ENCODE measurements at places on chromosomes 3 and 15.

DNA sequence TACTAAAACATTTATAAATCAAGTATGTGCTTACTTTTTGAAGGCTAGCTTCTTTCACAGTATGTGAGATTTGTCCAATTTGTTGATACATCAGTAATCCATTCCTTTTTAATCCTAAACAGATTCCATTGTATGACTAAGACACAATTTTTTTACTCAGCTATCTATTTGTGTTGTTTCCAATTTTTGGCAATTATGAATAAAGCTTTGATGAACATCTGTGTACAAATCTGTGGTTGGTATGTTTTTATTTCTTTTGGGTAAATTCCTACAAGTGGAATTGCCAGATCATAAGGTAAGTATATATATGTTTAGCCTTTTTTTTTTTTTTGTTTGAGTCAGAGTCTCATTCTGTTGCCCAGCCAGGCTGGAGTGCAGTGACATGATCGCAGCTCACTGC is 56.2 kb upstream of the VEPH1 start:
- DNase-seq = no peak

- DNase-seq = no peak
These were observed 16.4 kb downstream of the APBA2 start for GRCh38 chr15:28901987-28902745.

GRCh38 chr3:10918011-10918410 is 74.5 kb upstream of the SLC6A1 start:
- DNase-seq = no peak

DNA sequence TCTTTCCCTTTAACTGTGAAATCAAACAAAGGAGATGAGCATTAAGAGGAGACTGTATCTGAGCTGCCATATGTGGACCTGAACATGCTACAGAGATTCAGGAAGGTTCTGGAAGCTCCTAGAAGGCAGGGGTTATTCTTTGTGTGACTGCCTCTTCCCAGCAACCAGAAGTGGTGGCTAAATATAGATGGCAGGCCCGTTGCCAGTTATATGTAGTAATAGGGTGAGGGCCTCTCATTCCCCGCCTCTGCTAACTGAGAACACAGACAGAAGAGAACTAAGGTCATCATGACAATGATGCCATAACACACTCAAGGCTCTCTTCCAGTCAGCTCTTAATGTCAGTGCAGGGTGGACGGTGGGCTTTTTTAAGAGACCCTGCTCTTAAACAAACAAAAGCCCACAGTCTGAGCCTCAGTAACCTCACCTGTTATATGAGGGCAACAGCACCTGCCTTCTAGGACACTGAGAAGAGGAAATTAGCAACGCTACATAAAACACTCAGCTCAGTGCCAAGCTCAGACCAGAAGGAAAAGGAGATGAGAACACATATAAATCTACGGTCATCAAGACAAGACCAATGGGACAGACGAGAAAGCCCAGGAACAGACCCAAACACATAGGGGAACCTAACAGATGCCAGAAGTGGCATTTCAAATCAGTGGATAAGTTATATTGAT is 22.3 kb downstream of the CFAP92 start:
- DNase-seq = no peak

GRCh38 chr3:51580418-51580817 is 41.9 kb downstream of the RAD54L2 start:
- DNase-seq = no peak

- no peak for DNase-seq
These were observed 229.2 kb upstream of the GOLGA6L4 start for GRCh38 chr15:84006421-84006820.

GRCh38 chr3:16801223-16801622 is 83.5 kb upstream of the PLCL2 start:
- no peak for DNase-seq

DNA sequence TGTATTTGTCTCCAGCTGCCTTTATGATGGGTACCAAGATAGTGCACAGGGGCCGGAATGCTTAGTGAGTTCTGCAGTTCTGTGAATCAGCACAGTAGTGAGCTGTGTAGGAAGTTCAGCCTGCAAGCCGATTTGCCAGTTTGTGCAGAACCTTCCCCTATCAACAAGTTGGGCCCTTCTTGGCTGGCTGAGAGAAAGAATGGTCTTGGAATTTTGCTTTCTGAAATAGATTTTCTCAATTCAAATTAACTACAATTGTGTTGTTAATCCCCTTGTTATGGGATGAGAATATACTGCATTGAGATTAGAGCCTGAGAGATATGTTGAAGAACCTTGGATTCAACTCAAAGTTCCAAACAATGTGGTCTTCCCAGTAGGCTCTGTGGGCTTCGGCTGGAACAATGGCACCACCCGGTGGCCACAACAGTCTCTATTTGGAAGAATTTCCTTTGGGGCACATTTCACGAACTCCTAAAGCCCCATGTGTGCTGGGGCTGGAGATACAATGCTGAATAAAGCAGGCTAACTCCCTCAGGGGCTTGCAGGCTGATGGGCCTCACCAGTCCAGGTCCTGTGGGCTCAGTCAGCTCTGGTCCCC is 59.1 kb downstream of the TRIM42 start:
- no peak for DNase-seq

DNA sequence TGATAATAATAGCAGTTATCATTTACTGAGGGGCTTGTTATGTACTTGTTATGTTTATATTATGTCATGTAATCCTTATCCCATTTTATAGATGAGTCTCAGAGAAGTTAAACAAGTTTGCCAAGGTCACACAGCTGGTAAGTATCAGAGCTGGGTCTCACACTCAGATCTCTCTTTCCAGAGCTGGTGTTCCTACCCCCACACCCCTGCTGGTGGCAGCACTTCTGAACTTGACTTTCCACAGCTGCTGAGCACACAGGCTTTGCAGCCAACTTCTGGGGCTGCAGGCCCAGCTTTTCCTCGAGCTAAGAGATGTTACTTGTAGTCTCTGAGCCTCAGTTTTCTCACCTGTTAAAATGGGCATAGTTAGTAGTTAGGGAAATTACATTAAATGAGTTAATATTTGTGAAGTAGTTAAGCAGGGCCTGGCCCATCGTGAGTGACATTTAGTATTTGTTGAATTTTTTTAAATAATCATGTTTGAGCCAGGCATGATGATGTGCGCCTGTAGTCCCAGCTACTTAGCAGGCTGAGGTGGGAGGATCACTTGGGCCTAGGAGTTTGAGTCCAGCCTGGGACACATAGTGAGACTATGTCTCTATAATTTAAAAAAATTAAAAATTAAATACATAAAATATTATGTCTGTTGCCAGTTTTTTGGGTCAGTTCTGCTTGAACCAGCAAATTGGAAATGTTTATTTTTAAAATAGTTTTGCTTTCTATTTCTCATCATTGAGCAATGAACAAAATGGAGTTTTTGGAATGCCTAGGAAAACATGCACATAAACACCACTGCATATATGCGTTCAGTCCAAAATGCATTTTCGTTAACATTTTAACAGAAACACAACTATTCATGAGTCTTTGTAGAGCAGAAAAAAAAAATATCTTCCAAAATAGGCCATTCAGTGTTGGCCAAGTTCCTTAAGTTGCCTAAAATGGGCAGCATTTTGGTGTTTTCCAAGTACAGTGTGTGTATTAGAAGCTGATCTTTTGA is 87.3 kb downstream of the SMAD6 start:
- DNase-seq = no peak

- no peak for DNase-seq
These were observed 345.7 kb upstream of the SATB1 start for GRCh38 chr3:18770800-18771199.

- DNase-seq = no peak
These were observed 7.3 kb downstream of the TMEM43 start for GRCh38 chr3:14132120-14132519.

DNA sequence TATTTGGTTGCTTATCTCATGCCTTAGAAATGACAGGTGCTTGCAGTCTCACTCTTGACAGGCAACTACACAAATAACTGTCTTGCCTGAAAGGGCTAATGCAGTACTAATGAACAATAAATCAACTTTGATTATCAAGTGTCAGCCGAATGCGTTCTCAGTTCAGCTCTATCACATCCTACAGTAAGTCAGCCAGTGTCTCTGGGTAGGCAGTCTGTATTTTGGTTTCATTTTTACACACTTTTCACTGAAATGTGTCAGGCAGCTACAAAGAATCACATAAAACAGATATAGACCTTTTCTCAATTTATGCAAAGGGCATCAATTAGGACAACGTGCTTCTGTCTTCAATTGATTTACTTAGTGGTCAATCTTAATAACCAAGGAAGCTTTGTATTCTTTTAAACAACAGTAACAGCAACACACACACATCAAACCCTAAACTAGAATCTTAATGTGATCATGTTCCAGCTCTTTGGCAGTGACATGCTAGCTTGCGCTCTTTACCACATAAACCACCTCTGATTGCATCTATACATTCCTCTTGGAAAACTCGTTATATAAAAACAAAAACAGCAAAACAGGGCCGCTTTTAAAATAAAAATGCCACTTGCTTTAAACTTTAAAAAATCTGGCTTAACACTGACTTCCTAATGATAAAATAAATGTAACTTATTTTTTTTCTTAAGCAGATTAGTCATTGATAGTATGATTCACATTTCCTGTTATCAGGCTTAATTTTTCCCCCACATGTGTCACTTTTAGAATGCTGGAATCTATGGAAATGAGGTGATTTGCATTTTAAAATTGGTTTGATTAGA is 520.4 kb downstream of the FOXP1 start:
- no peak for DNase-seq

GRCh38 chr3:136954980-136955780 is 2.6 kb upstream of the IL20RB start:
- no peak for DNase-seq

- no peak for DNase-seq
These were observed 27.7 kb upstream of the MYH15 start for GRCh38 chr3:108538083-108538482.

DNA sequence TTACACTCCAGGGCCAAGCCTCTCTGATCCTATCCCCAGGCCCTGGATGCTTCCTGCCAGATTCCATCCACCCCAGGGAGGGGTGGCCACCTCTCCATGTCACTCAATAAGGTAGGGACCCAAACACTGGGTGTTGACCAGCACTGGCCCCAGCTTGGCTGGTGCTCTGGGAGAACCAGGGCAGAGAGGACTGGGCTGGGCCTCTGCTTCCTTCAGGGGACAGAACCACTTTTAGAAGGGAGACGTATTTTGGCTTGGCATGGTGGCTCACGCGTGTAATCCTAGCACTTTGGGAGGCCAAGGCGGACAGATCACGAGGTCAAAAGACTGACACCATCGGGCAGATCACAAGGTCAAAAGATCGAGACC is 4.7 kb upstream of the CPLX3 start:
- DNase-seq = no peak

DNA sequence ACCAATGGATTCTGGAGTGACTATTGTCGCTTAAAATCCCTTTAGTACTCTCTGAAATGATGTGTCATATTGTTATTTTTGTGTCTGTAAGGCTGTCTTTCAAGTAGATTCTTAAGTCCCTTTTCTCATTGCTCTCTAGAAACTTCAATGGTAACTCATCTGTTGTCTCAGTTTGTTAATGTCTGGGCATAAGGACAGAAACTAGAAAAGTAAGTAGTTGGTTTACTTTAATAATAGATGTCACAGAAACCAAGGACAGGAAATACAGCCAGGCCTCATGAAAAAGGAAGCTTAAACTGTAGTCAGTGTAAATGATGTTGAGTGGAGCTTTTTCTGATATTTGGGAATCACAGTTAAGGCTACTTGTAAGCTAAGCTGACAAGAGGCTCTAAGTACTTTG is 730.2 kb upstream of the DPPA4 start:
- DNase-seq = no peak

DNA sequence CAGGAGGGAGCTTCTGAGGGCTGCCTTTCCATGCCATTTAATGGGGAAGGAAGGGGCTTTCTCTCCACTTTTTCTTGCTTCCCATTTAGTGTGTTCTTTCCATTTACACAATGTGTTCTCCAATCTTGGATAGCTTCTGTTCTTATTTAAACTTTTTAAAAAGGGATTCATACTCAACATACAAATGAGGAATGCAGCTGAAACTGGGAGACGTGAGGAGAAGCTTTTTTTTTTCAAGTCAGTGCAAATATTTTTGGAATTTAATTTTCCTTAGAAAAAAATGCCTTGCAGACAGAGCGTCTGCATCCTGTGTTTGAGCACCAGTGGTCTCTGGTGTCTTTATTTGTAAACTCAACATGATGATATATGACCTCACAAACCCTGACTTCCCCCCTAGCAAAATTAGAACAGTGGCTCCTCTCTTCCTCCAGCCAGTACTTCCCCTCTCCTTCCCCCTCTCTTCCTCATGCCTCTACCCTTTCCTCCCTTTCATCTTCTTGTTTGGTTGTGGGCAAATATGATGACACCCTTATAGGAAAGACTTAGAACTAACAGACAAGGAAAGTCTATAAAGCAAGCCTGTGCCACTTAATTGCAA is 48.1 kb upstream of the PCSK6 start:
- no peak for DNase-seq

- DNase-seq = no peak
These were observed 4.2 kb downstream of the PLSCR1 start for GRCh38 chr3:146540236-146540635.

- no peak for DNase-seq
These were observed 325.4 kb upstream of the ONECUT1 start for GRCh38 chr15:53115563-53115962.

- no peak for DNase-seq
These were observed 648.7 kb upstream of the DPPA4 start for GRCh38 chr3:109985943-109986555.

GRCh38 chr3:8650583-8651416 is 6.2 kb upstream of the SSUH2 start:
- no peak for DNase-seq

- no peak for DNase-seq
These were observed 273.9 kb downstream of the ADAMTSL3 start for GRCh38 chr15:83927704-83928391.

DNA sequence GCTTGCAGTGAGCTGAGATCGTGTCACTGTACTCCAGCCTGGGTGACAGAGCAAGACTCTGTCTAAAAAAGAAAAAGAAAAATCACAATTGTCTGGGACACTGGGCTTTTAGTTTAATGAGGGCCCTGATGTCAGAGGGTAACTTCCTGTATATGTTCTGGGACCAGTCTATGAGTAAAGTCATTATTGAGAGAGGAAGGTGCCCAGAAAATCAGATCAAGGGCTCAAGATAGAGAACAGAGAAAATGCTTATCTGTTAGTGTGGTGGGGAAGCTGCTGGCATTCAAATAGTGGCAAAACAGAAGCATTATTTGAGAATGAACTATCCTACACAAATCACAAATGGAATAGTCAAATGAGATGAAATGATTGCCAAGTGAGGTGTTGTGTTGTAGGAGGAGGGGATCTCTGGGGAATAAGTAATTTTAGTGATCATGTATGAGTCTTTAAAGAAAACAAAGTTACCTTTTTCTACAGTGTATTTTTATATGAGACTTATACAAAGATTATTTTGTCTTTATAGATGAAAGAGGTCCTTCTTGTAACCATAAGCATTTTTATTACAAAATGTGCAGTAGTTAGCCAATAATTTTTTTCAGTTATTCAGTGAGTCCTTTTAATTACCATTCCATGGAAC is 13.4 kb downstream of the ARIH2 start:
- no peak for DNase-seq

GRCh38 chr15:93801206-93801605 is 430.2 kb upstream of the MCTP2 start:
- DNase-seq = no peak

- DNase-seq = no peak
These were observed 37.2 kb upstream of the SLCO2A1 start for GRCh38 chr3:134066651-134067530.

GRCh38 chr3:196003611-196004010 is 78.3 kb downstream of the TFRC start:
- DNase-seq = no peak

Measured in stimulated activated CD4-positive, alpha-beta T cell treated with anti-CD3 and anti-CD28 coated beads, Interleukin-1b, Interleukin-23, amount 100 ng/mL, for 24 hours (primary cell).